ENCODE measurements at places on chromosomes 5 and 9. TPM values are rescaled to one million over a fixed set of nuclear protein-coding genes. Genes with fewer than 3 reads are reported as not detected.

RGP1 gene
- 28.5 TPM for total RNA-seq

PCDHGA4 gene
- total RNA-seq = 9.3 TPM

KCNT1 gene
- 3.9 TPM for total RNA-seq

HAND1 gene
- total RNA-seq = 23.4 TPM

MGAT1 gene
- 66.2 TPM for total RNA-seq

DNA sequence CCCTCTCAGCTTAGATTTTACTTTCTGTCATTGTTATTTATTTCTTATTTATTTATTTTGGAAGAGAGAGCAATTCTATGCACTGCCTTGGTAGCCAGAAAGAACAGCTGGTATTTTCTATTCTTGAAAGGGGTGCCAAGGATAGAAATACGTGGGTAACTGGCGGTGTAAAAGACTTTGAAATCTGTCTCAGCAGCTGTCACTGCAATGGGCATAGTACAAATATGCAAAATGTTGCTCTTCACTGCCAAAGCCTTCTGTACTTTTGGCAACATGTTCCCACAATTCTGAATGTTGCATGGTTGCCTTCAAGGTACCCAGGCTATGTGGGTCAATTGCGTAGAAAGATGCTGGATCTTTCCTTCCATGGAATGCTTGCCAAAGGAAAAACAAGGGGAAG lies 230.2 kb upstream of the EDIL3 start:
- no peak for DNase-seq

DNA sequence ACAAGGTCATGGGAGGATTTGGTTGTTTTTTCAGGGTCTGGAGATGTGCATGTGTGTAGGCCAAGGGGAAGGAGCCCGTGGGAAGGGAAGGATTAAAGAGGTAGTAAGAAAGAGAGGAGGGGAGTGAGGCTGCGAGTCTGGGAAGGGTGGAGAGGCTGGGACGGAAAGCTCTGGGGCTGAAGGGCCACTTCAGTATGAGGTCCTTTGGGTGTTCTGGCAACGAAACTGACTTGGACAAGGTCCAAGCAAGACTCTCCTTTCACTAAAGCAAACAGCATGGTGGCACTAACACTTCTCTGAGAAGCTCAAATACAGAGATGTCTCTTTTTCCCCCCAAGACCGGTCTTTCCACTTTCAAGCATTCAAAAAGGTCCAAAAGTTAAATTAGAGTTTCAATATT lies 394.5 kb downstream of the ARHGEF28 start:
- DNase-seq = no peak

DNA sequence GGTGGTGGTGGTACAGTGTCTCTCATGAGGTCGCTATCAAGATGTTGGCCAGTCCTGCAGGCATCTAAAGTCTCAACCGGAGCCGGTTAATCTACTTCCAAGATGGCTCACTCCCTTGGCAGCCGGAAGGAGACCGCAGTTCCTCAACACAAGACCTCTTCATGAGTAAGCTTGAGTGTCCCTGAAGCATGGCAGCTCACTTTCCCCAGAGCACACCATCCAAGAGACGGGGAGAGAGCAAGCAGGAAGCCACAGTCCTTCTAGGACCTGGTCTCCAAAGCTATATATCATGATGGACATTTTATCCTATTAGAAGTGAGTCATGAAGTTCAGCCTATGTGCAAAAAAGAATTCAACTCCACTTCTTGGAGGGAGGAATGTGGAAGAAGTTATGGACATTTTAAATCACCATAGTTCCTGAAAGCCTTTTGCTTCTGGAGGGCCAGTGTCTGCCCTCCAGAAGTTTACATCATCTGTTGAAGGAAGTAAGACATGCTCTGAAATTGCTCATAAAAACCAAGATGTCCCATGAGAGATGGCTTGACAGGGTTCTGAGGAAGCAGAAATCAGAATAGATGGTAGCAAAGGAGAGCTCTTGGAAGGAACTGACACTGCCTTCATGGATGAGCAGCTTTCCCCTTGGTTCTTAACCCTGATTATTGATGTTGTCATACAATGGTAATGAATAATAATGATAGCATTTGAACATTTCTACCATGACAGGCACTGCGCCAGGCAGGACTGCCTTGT lies 21.3 kb downstream of the GALNT10 start:
- no peak for DNase-seq

- no peak for DNase-seq
Measured at GRCh38 chr5:4579679-4580078, 560.5 kb upstream of the ADAMTS16 start.
